ENCODE measurements at places on chromosomes 7 and 10.

- no peak for DNase-seq
Measured at GRCh38 chr10:71250405-71250804, 38.0 kb downstream of the UNC5B start.

- no peak for DNase-seq
Measured at GRCh38 chr7:157481389-157481788, 144.6 kb downstream of the DNAJB6 start.

- no peak for DNase-seq
Measured at GRCh38 chr7:40827222-40828085, 692.6 kb downstream of the SUGCT start.

GRCh38 chr10:1654247-1654646 lies 83.1 kb downstream of the ADARB2 start:
- DNase-seq = no peak

DNA sequence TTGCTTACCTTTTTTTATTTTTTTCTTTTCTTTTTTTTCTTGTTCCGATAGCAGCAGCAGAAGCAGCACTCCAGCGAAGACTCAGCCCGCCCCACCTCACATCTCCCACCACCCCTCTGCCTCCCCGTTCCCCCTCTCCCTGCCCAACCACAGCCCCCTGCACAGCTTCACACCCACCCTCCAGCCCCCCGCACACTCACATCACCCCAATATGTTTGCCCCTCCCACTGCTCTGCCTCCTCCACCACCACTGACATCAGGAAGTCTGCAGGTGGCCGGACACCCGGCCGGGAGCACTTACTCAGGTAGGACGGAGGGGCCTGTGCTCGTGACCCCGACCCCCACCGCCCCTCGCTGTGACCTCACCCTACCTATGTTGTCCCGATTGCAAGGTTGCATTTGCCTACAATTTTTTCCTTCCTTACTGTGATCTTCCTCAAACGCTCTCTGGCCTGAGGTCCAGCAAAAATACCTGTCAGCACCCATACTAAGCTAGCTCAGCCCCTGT lies 367.2 kb upstream of the GALNT17 start:
- no peak for DNase-seq

- DNase-seq = no peak
Measured at GRCh38 chr7:39613577-39613976, 9.8 kb upstream of the RALA start.

DNA sequence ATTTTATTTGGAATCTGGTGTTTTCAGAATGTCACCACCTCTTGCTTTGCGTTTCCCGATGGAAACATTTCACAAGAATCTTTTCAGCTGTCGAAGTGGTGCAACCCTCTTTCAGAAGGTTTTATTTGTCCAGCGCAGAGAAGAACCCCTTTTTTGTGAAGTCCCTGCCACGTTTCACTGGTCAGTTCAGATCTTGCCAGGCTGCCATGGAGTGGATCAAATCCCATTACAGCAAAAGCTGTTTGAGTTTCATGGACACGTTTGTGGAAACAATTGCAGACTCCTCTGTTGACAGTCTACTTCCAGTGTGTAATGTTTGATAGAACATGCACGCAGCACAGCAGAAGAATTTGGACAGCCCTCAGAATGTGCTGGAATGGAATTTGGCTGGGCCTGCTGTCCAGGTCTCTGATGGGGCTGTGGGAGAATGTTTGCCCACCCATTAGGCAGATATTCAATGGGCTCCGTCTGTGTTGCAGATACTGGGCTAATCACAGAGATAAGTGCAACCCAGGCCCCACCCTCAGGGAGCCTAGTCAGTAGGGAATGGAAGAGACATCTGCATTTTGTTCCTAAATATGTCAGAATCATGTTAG lies 143.2 kb downstream of the GRK5 start:
- DNase-seq = no peak

Data from NCI-H2107 (cell line).